ENCODE measurements at places on chromosomes 12 and 14. TPM values are rescaled to one million over a fixed set of nuclear protein-coding genes. Genes with fewer than 3 reads are reported as not detected.
A peak's percentile ranks its signal among the peaks of the same experiment; 100 is the strongest.

DNA sequence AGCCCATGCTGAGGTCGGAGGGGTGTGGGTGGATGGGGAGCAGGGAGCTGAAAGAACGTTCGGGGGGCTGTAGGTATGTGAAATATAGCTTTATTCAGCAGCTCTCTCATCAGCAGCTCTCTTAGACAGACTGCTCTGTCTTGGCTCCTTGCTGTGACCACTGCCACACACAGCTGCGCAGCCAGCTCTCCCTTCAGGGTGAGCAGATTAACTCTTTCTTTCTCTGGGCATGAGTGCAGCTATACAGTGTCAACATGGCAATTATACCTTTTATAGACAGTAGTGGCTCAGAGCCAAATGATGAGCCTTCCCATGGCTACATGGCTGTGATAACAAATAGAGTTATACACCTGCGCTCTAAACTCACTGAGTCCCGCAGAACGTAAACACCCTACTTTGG, 137.7 kb upstream of the NEDD1 start:
- no peak for DNase-seq

GRCh38 chr12:57835366-57836288, 10.9 kb downstream of the CTDSP2 start:
- no peak for DNase-seq

- peak; percentile 82 for DNase-seq
These were observed 11.4 kb upstream of the ART4 start for GRCh38 chr12:14854586-14855183.

DNA sequence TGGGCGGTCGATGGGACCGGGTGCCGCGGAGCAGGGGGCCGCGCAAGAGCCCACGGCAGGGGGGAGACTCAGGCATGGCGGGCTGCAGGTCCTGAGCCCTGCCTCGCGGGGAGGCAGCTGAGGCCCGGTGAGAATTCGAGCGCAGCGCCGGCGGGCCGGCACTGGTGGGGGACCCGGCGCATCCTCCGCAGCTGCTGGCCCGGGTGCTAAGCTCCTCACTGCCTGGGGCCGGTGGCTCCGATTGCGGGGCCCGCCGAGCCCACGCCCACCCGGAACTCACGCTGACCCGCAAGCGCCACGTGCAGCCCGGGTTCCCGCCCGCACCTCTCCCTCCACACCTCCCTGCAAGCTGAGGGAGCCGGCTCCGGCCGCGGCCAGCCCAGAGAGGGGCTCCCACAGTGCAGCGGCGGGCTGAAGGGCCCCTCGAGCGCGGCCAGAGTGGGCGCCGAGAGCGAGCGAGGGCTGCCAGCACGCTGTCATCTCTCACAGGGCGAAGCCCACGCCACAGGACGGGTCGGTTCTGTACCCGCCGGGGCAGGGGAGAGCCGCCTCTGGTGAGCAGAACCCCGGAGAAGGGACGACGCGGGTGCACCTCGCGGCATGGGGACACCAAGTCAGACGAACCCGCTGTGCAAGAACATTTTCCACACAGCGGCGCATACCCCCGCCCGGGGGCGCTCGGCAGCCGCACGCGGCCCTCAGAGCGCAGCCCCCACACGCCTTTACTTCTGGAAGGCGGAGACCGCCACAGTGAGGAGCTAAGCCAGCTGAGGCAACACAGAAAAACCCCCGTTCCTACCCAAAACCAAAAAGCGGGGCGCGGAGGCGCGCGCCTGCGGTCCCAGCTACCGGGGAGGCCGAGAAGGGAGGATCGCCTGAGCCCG, 1.2 kb upstream of the SIVA1 start:
- peak; percentile 5 for DNase-seq

DNA sequence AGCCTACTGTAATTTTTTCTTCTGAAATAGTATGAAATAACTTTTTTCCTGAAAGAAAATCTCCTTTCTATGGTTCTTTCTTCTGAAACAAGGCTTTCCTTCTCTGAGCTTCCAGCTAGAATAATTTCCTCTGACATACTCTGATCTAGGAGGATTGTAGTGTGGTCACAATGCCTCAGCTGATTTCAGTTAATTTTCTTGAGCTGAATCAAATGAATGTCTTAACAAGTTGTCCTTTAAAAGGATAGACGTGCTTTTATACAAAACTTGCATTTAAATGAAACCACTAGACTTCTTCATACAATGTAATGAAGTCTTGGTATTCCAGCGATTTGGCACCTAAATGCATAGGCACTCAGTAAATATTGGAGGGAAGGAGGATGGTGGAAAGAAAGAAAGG, 94.4 kb downstream of the BICD1 start:
- no peak for DNase-seq

DNA sequence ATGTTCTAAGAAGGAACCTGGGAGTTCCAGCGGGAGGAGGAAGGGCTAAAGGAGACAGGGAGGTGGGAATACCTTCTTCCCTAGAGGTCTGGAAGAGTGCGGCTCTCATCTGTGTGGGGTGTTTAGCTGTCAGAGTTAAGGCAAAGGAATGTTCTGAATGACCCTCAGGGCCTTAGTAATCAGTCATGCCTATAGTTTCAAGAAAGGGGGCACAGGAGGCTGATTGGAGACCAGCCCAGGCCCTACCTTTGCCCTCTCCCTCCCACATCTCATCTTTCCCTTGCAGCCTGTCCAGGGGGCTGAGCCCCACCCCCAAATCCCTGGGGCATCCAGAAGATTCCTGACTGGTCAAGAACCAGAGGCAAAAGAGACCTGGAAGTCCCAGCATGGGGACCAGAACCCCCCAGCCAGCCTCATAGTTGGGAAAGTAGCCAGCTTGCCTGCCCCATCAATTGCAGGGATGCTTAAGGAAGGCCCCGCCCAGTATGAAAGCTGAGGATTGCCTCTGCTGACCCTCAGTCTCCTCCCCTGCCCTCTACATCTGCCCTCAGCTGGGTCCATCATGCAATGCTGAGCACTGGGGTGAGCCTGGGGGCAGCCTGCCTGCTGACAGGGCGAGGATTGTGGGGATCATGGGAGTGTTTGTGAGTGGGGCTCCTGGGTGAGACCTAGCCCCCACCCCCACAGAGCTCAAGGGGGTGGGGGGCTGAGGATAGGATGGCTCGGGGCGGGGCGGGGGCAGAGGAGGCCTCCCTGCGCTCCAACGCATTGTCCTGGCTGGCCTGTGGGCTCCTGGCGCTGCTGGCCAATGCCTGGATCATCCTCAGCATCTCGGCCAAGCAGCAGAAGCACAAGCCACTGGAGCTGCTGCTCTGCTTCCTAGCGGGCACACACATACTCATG, 1.8 kb downstream of the GPR162 start:
- DNase-seq, result no peak

DNA sequence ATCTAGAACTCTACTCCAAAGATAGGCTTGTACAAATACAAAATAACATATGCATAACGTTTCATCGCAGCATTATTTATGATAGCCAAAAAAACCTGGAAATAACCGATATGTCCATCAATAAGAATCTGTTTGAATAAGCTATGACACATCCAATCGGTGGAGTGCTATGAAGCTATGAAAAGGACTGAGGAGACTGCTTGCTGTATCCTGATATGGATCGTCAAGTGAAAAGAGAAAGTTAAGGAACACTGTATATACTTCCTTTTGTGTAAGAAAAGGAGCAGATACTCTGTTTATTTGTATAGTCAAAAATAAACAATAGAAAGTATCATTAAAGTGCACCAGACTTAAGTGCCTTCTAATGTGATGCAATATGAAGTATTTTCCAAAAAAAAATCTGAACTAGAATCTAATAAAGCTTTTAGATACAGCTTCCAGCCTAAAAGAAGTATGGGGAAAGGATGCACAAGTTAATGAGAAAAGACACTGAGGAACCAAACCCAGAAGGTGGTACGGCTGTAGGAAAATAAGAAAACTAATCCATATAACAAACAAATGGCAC, 645 bp upstream of the KLHDC1 start:
- peak; percentile 37 for DNase-seq

Gene RNF212B
- not detected for total RNA-seq

Gene KRT83
- total RNA-seq, result not detected
